ENCODE measurements at places on chromosomes 7 and 10.

DNA sequence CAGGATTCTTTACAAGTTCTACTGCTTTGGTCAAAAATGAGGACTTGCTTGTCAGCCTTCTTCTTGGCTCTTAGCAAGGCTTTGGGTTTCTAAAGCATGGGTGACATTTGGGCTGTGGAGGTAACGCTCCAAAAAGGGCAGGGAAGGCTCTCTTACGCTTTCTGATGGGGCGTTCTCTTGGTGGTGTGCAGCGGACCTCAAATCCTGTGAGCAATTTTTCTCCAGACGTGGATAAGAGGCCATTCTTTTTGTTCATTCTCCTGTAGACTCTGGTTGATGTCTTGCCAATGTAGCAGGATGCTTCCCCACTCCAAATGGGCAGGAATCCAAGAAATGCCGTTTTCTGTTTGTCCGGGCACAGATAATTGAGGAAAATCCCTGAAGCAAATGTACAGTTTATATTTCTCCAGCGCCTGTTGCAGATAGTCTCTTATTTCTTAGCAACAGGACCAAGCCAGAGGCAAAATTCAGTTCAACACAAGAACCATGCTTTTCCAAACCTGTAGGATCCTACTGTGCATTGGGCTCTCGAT is 138.4 kb upstream of the NFE2L3 start:
- DNase-seq, result no peak

- DNase-seq, result no peak
Observed at GRCh38 chr10:72278668-72279393, 5.1 kb downstream of the DDIT4 start.

- DNase-seq, result no peak
Observed at GRCh38 chr7:81231301-81231838, 312.5 kb upstream of the SEMA3C start.

DNA sequence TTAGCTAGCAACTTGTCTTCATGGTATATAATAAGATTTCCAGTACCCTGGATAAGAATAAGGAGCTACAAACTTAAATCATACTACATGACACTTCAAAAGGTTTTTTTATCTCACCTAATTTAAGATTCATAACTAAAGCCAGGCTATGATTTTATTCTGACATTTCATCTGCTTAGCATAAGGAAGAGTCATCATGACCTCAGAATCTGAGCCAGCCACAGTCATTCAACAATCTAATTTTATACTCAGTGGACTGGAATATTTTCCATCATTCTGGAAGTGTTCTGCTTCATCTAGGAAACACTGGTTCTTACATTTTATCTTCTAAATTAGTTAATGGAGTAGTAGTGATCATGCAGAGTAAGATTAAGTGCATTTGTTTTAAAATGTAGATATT is 102.1 kb upstream of the KCND2 start:
- no peak for DNase-seq

GRCh38 chr10:23037561-23037960 is 57.8 kb upstream of the MSRB2 start:
- DNase-seq, result no peak

DNA sequence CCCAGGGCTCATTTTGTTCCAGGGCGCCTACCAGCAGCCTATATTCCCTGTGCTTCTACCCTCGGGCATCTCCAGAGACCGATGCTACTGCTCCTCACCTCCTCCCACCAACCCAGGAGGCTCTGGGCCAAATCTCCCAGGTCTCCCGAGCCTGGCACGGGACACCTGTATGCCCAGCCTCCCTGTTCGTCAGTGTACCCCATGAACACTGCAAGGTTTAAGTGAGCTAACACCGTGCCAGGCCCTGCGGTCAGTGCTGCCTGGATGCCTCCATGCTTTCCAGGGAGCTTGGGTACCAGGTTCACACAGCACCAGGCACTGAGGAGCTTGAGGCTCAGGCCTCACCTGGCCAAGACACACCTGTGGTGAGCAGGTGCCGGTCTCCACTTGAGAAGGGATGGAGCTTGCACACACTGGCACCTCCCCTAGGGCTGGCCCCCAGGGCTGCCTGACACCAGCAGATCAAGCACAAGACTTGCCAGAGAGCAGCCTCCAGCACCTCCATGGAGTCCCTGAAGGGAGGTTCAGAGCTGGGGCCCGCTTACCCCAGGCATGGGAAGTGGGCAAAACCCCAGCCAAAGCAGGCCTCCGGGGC is 80.3 kb downstream of the FAM53B start:
- DNase-seq, result no peak

- no peak for DNase-seq
Observed at GRCh38 chr10:96578022-96578421, 8.8 kb downstream of the TM9SF3 start.

- DNase-seq, result no peak
Observed at GRCh38 chr7:128163473-128163872, 77.6 kb upstream of the LEP start.

- DNase-seq, result no peak
Observed at GRCh38 chr7:144656965-144657517, 178.8 kb downstream of the TPK1 start.

DNA sequence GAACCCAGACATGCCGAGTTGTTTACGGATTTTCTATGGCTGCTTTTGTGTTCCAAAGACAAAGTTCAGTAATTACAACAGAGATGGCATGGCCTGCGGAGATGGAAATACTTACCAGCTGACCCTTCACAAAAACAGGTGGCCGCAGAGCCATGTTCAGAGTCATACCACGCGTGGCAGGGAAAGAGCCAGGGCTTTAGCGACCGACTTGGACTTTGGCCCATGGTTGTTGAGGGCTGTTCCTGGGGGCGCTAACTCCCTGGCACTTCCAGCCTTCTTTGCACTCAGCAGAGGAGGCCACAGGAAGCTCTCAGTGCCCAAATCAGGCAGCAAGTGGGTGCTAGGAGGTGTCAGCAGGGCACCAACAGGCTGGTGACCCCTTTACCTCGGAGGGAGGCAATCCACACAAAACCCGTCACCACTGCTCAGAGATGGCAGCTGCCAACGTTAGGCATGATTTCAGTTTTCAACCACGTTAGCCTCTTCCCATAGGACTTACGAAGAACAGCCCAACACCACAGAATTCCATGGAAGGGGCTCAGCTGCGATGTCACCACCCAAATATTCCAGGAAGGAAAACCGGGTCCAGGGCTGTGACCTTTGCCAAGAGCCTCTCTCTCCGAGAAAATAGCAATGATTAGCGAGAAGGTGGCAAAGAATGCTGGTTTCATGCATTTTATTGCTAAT is 21.4 kb upstream of the CNPY1 start:
- DNase-seq, result no peak

GRCh38 chr10:52639652-52640051 is 132.9 kb downstream of the MBL2 start:
- no peak for DNase-seq

DNA sequence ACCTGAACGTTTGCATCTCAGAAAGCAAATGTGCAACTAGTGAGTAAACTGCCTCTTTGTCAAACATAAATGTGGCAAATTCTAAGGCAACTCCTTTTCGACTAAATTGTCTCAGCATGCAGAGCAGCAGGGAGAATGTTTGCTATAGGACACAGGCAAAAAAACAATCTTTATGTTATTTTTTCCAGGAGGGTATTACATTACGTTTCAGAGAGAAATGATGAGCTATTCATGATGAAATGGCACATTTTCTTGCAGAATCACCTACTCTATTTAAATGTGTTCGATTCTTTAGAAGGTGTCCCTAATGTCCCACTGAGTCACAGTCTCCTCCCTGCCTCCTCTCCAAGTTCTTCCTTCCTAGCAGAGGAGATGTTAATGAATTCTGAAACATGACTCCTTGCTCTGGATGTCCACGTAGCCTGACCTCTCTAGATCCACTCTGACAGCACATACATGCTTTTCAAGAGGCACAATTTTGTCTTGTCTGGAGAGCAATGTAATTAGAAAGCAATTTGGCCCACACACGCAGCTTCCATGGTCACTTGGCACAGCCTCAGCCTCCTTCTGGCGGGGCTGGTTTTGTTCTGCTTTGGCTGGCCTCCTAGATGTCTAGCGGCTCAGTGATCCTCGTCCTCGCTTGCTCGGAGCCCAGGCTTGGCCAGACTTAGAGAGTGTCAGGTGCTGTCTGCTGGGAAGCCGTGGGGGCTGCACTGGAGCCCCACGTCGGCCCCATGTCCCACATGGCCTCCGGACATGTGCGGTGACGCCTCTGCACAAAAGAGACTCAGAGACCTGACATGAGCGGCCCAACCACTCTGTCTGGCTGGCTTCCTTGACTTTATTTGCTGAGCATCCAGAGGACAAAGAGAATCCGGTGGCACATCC is 125.7 kb upstream of the ZNF438 start:
- no peak for DNase-seq

GRCh38 chr7:27100694-27101170 is 1.8 kb downstream of the HOXA2 start:
- DNase-seq, result no peak

GRCh38 chr7:152968514-152968913 is 209.0 kb downstream of the ACTR3B start:
- DNase-seq, result no peak

DNA sequence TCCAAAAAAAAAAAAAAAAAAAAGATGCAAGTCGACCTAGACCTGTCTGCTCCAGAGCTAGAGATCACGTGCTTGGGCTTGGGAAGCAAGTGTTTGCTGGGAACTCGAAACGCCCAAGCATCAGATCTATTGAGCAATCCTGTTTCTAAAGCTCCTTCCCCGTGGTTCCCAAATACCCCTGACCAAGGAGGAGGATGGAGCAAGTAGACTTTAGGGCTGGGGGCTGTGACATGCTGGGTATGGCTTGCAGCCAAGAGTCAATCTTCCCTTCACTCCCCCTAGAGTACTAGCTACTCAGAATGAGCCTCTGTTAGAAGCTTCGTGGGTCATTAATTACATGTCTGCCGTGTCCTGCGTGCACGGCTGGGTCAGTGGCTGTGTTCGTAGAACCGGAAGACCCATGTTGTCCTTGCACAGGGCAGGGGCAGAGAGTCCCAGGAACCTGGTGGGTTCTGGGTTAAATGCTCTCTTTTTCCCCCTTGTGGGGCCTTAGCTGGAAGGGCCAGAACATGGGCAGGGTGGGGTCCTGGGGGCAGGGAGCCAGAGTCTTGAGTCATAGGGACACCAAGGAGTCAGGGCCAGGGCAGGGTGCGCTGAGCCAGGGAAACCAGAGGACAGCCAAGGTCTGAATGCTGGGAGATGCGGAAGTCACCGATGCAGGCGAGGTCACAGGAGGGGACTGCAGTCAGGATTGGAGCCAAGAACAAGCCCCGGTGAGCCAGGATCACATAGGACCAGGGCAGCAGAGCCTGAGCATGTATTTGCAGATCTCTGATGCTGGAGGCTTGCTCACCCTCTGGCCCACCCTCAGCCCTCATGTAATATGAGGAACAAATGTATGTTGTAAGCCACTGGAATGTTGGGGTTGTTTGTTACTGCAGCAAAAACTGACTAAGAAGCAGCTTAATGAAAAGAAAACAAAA is 34.6 kb upstream of the TPST1 start:
- DNase-seq, result no peak

GRCh38 chr10:85194706-85195105 is 866.3 kb downstream of the CCSER2 start:
- DNase-seq, result no peak

DNA sequence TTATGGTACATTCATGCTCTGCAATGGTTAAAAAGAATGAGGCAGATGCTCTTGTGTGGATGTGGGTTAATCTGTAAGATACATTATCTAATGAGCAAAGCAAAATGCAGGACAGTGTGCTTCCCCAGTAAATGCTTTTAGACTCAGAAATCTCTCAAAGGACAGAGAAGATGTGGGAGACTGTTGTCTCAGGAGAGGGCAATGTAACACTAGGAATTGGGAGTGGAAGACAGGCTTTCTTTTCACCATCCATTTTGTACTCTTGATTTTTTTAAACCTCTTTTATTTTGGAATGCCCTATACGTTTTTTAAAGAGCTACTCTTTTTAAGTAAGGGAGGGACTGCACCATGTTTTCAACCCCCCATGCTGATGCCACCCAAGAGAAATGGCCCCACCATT is 77.5 kb upstream of the ADAM12 start:
- no peak for DNase-seq

DNA sequence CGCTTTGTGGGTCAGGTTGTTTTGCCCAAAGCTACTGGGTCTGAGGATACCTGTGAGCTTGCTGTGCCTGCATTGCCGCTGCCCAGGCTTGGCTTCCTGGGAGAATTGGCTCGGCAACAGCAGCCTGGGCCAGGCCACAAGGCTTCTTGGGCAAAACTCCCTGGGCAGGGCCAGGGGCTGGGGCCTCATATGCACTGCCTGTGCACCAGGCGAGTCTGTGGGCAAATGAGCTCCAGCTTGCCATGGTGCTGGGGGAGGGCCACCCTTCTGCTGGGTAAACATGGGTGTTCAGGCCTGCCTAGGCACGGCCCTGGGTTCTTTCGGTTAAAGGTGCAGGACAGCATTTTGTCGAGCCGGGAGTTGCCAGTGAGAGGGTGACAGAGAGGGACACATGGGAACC is 19.4 kb downstream of the ZMIZ1 start:
- DNase-seq, result no peak

DNA sequence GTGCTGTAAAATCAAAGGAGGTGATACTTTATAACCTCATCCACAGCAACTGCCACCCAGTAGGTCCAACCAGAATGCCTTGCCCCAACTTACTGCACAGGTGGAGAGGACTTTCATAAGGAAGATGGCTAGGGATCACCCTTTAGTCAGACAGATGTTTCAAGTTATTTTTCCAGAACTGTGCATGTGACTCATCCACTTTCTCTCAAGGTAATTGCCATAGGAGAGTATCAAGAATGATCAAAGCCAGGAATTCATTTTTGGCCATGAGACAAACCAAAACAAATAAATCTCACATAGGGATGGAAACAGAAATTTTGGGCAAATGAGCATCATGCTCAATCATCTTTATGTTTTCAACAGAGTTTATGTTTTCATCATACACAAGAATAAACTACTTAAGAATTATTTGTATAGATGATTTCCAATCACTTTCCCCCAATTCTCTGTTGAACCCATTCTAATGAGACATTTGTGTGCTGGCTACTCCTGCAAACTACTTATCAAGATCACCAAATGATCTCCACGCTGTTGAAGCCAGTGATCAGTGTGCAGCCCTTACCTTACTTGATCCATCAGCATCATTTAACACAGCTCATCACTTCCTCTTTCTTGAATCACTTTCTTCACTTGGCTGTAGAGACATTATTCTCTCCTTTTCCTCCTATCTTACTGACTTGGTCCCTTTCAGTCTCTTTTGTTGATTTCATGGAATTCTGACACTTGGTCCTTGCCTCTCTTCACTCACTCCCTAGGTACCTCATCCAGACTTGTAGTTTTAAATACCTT is 74.0 kb downstream of the SLC16A9 start:
- no peak for DNase-seq

- DNase-seq, result no peak
Observed at GRCh38 chr10:42864575-42864974, 82.0 kb downstream of the BMS1 start.

DNA sequence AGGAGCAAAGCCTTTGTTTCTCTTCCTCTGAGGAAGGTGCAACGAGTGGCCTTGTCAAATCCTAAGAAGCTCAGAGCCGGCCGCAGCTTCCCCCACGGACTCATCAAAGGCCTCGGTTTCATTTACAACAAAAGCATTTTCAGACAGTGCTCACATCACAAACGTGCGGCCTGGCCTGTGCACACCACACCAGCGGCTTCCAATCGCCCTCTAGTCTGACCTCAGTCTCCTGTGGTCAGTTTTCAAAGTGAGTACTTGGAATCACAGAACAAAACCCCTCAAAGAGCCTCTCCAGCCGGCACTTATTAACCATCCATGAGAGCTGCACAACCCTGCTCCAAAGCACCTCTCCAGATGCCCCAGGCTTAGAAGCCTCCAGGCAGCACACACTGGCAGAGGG is 3.3 kb downstream of the RADIL start:
- DNase-seq, result no peak
